CD4-positive, alpha-beta T cell treated with Interleukin-15 for 1 hour (primary cell): ENCODE measurements at places on chromosomes 1 and 21.

DNA sequence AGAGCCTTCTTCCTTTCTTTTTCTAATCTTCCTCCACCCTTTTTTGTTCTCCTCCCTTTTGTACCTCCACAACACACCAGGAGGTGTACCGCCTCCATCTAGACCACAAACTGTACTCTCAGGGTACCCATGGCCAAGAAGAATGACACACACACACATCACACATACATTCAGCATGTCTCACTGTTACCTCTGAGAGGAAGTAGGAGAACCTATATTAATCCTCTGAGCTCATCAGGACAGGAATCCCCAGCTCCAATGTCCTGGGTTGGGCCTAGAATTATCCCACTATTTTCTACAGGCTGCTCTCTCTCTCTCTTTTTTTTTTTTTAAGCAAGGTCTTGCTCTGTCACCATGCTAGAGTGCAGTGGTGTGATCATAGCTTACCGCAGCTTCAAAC lies 36.7 kb downstream of the ATP2B4 start:
- no peak for DNase-seq

GRCh38 chr1:90488451-90488850 lies 228.7 kb downstream of the BARHL2 start:
- no peak for DNase-seq

- no peak for DNase-seq
These were observed 161.5 kb downstream of the HLX start for GRCh38 chr1:221040691-221041285.

DNA sequence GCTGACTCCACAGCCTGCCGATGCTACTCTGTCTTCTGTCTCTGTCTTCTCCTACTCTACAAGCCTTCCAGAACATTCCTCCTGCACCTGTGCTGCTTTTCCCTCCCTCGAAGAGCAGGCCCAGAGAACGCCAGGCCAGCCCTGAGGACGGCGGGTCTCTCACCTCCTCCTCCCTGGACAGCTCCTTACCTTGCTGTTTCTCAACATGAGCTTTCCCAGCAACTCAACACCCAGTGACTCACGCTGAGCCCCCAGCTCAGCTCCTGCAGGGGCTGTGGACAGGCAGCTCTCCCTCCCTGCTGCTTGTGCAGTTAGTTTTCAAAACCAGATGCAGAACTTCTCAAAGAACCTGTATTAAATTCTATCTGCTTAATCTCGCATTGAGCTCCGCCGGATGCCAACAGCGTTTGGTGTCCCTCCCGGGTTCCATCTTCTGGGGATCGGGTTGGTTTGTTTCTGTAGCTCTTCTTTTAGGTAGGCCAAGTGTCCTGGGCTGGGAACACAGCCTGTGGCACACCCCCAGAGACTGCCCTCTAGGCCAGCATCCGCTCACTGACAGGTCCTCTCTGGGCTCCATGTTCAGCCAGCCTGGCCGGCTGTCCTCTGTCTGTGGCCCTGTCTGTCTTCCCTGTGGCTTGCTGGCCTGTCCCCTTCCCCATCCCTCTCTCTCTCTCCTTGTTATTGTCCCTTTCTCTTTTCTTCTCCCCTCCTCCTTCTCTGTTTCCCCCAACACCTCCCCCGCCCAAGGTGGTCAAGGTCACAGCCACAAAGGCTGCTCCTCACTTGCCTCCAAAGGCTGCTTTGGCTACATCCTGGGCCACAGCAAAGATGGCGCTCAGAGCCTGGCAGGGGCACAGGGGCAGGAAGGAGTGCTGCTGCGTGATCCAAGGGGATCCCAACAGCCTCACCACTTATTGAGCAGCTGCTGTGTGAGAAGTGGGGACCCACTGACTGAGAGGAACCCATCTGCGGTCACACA lies 391.0 kb downstream of the MATN1 start:
- no peak for DNase-seq

DNA sequence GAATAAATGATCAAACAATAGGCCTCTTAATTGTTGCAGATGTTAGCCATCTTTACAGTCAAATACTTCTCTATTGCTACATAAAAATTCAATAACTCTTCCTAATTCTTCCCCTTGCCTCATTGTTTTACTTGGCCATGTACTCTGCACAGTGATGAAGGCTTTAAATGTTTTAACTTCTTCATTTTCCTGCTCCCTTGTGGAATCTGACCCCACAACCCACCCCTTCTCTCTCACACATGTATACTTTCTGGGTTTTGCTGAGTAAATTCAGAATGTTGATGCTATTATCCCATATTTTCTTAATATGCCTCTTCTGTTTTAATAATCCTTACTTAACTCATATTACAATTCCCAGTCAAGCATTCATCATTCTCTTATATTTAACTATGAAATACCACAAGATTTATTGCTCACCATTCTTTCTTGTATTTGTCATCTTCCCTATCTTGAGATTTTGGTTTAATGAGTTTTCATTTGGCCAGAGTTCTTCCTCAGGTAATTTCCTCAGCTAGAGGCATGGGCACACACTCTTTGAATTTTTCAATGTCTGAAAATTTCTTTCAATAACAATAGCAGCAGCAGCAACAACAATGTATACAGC lies 327.8 kb upstream of the USP24 start:
- DNase-seq: no peak

DNA sequence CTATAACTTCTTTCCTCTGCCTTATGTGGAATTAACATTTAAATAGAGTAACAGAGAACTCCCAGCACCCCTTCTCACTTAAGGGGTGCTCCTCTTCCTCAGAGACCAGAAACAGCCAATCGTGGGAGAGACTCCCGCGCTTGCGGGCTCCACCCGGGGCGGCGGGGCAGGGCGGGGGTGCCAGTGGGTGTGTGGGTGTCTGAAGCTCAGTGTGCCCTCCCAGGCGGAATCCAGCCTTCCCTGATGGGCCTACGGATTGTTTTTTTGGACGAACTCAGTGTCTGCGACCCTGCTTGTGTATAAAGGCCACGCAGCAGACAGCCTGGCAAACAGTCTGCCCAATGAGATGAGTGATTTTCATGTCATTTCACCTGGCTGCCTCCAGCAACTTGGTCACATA lies 6.2 kb downstream of the RCC2 start:
- no peak for DNase-seq

DNA sequence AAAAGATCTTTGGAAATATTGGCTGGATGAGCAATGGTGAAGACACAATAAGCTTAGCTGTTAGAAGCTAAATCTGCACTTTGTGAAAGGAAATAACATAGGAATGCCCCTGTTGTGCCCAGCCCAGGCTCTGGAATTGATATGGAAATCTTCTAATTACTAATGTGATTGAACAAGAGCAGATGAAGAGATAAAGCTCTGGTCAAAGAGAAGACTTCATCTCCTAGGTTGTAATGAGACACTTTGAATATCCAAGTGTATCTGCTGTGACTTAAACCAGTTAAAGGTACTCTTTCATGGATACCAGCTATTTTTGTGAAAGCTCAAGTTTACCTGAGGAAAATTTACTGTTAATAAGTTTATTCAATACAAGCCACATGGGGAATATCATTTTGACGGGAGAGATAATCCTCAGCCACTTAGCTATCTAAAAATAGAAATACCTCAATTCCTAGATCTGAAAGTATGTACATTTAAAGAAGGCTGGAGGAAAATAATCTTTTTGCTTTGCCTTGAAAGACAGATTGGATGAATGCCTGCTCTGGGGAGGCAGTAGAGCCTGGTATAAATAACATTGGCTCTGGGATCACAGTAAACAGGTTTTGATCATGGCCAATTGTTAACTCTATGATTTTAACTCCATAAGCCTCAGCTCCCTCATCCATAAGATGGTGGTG lies 494.0 kb upstream of the B3GALT2 start:
- no peak for DNase-seq

GRCh38 chr1:207280706-207281105 lies 40.8 kb upstream of the CD55 start:
- DNase-seq: no peak

GRCh38 chr1:46181343-46182260 lies 5.3 kb upstream of the P3R3URF start:
- no peak for DNase-seq

DNA sequence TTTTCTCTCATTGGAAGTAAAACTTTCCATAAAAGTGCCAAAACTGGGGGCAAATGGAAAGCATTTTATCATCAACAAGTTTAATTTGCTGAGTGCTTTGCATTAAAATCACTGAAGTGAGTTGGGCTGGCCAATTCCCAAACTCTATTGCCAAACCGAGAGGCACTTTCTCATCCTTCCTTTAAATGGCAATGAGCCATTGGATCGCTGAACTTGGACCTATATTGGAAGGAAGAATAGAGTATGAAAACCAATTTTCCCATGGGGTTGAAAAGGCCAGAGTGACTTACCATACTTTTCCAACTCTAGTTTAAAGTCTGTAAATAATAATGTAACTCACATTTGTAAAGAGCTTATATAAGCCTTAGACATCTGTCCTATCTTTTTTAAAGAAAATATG lies 189.1 kb upstream of the C1orf87 start:
- no peak for DNase-seq

GRCh38 chr1:43522431-43522775 lies 8.3 kb upstream of the PTPRF start:
- DNase-seq: no peak

GRCh38 chr1:60448850-60449249 lies 375.3 kb upstream of the C1orf87 start:
- DNase-seq: no peak

GRCh38 chr1:151585622-151586021 lies 26.2 kb upstream of the SNX27 start:
- no peak for DNase-seq

DNA sequence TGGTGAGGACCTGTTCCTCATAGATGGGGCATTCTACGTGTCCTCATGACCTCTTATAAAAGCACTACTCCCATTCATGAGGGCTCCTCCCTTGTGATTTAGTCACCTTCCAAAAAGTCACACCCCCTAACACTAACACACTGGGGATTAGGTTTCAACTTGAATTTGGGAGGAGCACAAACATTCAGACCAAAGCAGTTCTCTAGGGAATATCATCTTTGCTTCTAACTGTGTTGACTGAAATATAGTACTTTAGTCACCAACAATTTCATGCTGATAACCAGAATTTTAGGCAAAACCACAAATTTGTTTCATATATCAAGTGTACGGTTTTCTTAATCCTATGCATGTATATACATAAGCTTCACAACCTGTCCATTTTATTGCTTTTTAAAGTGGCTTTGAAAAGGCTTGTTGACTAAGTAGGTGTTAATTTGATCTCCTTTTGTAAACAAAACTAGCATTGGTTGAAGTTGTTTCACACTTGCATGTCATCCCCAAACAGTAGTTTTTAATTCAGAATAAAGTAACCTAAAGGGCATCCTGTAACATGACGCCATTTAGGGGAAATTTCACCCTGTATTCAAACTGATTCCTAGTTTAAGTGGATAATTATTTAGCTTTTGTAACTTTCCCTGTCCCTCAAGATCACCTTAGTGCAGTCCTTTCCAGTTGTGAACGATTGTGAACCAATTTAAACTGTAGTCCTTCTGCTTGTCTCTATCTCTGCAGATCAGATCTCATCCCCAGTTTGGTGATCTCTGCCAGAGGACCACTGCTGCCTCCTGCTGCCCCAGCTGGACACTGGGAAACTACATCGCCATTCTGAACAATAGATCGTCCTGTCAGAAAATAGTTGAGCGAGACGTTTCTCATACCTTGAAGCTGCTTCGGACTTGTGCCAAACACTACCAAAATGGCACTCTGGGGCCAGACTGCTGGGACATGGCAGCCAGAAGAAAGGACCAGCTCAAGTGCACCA lies 141.1 kb downstream of the TLR5 start:
- no peak for DNase-seq

GRCh38 chr1:204495078-204495753 lies 611 bp upstream of the PIK3C2B start:
- peak; percentile 23 for DNase-seq

GRCh38 chr1:187883356-187883755 lies 1054.6 kb downstream of the PLA2G4A start:
- no peak for DNase-seq

GRCh38 chr1:109770331-109771095 lies 6.8 kb upstream of the EPS8L3 start:
- peak; percentile 2 for DNase-seq

DNA sequence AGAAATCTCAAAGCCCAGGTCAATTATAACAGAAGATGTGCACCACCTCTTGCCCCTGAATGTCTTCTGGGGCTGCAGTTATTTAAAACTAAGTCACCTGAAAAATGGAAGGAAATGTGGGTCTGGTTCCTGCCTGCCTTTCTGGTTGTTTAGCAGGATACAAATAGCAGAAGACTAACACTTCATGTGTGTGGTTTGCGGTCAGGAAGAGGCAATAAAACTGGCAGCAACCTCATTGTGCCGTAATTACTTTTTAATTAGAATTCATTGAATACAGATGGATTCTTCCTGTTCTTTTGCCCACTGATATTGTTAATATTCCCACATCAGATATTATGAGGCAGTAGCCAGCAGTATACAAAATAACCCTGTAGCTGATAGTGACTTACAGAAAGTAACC lies 345.7 kb downstream of the ZNF326 start:
- DNase-seq: no peak

- DNase-seq: no peak
These were observed 111.1 kb downstream of the BRINP2 start for GRCh38 chr1:177281901-177282300.

GRCh38 chr21:15051644-15052458 lies 12.9 kb downstream of the NRIP1 start:
- DNase-seq: no peak

DNA sequence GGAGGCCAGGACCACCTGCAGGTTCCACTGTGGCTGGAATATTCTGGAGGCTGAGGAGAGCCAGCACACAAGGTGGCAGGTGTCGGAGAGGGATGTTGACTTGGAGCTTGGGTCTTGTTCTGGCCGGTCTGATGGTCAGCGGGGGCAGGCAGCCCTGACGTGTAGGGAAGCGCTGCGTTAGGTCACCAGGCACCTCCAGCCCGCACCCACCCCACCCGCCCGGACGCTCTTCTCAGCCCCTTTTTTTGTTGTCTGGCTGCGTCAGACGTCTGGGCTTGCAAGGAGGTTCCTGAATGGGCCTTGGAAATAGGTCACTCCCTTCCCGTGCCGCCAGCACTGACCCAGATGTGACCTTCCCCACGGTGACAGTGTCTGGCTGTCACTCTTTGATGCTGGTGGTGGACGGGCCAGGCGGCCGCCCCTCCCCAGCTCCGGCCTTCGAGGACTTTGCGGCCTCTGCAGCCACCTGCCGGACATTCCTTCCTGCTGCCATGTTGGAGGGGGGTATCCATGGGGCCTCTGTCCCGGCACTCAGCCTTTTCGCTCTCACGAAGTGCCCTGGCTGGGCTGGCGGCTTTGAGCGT lies 30.1 kb downstream of the SPSB1 start:
- DNase-seq: no peak

- no peak for DNase-seq
These were observed 7.7 kb downstream of the P3H1 start for GRCh38 chr1:42759114-42759513.

GRCh38 chr1:53766831-53767405 lies 28.0 kb upstream of the GLIS1 start:
- no peak for DNase-seq
